ENCODE measurements at places on chromosomes 5 and 9. TPM values are rescaled to one million over a fixed set of nuclear protein-coding genes. Genes with fewer than 3 reads are reported as not detected.
A peak's percentile ranks its signal among the peaks of the same experiment; 100 is the strongest.

The SSBP2 gene
- polyA plus RNA-seq: 68.8 TPM

The PCA3 gene
- polyA plus RNA-seq: not detected

The PAEP gene
- polyA plus RNA-seq: not detected

The MCTP1 gene
- polyA plus RNA-seq: 0.02 TPM

The NIM1K gene
- 1.3 TPM for polyA plus RNA-seq

The CDH10 gene
- polyA plus RNA-seq: 0.02 TPM

The FSTL4 gene
- not detected for polyA plus RNA-seq

The SLC22A4 gene
- polyA plus RNA-seq: 18.0 TPM

The AQP3 gene
- 0.40 TPM for polyA plus RNA-seq

The TNC gene
- 648 TPM for polyA plus RNA-seq

DNA sequence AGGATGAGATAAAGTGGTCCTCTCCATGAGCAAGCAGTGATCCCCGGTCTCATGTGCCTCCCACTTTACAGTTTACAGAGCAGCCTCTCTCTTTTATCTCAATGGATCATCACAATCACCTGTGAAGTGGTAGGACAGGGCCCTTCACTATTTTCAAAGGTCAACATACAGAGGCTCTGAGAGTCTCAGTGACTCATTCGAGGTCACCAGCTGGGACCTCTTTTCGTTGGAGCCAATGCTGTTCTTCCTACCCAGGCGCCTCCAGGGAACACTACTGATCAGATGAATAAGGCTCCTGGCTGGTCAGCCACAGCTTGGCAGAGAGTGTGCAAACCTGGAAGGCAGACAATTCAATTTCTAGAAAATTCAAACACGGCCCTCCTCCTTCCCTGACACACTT lies 16.6 kb downstream of the GGTA1 start:
- DNase-seq: no peak

GRCh38 chr5:73328640-73329039 lies 119.9 kb downstream of the FOXD1 start:
- no peak for DNase-seq

- no peak for DNase-seq
These were observed 1.5 kb downstream of the RMRP start for GRCh38 chr9:35656348-35656747.

DNA sequence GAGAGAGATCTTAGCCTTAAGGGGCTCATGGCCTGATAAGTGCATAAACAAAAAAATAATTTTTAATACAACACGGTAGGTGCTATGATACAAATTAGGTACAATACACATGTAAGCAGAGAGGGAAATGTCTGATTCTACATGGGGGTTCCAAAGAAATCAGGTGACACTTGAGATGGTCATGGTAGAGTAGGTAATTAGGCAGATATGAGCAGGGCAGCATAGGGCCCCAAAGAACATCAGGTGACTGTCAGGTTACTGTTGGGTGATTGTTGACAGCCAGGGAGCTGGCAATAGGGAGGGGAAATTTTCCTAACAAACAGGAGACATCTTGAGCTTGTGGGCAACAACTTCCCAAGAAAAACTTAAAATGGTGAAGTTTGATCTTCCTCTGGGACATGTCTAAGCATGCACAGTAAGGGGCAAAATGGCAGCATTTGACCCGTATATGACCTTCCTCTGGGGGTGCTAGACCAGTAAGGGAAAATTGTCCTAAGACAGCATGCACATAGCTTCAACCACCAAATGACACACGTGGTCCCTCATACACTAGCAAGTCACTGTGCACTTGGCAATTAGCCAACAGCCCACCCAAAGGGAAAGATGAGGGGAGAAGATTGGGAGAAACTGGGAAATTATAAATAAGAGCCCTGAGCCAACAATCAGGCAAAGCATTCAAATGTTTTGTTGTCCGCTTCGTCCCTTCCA lies 37.3 kb upstream of the TENT4A start:
- DNase-seq: no peak

GRCh38 chr5:468401-468800 lies 25.4 kb downstream of the EXOC3 start:
- DNase-seq: no peak

DNA sequence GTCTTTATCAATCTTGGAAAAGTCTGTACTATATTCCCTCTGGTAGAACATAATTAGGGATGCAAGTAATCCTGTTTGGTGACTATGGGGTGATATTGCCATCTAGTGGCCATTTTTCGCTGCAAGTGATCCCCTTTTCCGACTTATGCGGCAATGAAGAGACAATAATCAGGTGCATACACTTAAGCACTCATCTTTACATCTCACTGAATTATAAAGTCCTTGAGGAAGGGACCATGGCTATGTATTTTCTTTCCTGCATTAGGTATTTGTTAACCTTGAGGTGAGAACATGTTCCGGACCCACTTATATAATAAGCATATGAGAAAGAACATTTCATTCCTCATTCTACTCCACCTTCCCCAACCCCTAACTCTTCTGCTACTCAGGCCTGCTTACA lies 19.6 kb upstream of the LIX1 start:
- DNase-seq: peak; percentile 25

- no peak for DNase-seq
These were observed 528.1 kb upstream of the KLF4 start for GRCh38 chr9:108017671-108018070.

DNA sequence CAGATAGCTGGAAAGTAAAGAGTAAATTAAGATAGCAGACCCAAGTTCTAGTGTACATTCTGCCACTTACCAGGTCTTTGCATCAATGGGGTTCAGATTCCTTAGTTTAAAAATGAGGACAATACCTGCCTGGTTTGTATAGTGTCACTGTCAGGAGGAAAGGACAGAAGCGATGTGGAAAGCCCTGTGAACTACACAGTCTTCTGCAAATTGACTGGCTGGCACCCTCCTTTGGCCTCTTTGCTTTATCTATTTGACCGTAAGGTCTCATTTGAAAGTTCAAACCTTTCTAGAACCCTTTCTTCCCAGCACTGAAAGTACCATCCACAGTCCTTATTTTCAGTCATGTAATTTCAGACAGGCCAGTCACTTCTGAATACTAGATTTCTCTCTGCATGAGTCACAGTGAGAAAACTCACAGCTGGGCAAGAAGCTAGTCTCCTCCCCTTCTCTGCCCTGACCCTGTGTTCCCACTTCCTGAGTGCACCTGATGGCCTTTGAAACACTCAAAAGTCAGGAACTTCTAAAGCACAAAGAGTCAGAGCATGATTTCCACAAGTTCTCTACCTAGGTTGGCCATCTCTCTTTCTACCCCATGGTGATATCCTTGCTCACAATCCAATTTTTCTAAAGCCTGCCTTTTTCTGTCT lies 91.3 kb upstream of the RASEF start:
- DNase-seq: no peak

DNA sequence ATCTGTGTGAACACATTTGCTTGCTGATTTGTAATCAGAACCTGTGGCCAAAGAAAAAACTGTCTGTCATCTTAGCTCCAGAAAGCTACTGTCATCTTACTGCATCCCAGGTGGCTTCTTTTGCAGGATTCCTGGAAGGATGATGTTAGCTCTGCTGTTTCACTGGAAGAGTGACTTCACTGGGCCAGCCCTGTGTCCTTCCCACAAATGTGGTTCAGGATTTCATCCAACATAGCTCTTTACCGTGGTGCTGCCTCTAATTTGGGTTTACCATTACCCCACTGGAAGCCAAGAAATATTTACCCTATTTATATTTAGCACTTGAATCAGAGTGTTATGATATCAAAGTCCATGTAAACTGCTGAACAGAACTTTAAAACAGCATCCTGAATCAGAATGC lies 501.0 kb downstream of the GADD45G start:
- DNase-seq: no peak

DNA sequence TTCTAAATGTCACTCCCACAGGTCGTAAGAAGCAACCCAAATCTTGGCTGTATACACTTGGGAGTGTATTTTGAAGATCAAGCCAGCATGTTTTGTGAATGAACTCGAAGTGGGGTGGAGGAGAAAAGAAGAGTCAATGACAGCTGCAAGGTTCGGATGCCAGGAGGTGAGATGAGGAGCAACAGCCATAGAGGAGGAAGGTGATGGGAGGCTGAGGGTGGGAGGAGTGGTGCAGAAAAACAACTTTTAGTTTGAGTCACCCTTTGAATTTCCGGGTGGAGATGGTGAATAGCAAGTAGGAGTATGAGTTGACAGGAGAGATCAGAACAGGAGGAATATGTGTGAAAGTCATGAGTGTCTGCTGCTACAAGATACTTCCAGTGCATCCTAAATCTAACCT lies 153.6 kb downstream of the DIRAS2 start:
- DNase-seq: no peak

DNA sequence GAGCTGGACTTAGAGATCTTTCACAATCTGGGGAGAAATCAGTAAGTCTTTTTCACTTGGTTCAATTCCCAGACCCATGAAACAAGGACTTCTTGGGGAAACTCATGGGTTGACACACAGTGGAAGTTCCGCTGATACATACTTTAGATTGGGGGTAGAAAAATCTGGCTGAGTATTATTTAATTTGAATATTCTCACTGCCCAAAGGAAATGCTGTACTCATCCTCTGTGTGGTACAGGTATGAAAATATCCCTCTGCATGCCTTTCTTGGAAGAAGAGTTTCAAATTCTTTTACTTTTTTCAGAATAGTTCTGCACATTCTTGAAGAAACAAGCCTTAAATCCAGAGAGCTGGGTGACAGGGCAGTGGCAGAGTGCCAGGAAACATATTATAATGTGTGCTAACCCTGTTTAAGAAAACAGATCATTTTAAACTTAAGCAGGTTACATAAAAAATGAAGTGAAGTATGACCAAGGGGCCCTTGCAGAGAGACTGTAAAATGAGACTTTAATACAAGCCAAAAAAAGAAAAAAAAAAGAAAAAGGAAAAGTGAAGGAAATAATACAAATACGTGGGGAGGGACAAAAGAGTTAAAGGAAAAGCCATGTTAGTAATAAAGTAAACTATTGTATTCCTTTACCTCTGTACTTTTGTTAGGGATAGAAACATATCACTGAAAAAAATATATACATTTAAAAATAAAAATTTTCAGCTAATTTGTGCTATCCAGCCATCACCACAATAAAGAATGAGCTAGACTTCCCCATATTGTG lies 173.4 kb upstream of the NR3C1 start:
- peak; percentile 41 for DNase-seq

- DNase-seq: no peak
These were observed at the start of gene PCDHGA8 for GRCh38 chr5:141392429-141393198. Gene PCDHGA8 (plus strand): TSS chr5:141392633. CDS start chr5:141392814, 181 bp downstream.

GRCh38 chr9:70043285-70043684 lies 363 bp upstream of the MAMDC2 start:
- no peak for DNase-seq

- DNase-seq: no peak
These were observed 2.2 kb upstream of the ADGRD2 start for GRCh38 chr9:124448019-124448418.

GRCh38 chr5:42965934-42966333 lies 74.2 kb downstream of the ANXA2R start:
- DNase-seq: no peak

DNA sequence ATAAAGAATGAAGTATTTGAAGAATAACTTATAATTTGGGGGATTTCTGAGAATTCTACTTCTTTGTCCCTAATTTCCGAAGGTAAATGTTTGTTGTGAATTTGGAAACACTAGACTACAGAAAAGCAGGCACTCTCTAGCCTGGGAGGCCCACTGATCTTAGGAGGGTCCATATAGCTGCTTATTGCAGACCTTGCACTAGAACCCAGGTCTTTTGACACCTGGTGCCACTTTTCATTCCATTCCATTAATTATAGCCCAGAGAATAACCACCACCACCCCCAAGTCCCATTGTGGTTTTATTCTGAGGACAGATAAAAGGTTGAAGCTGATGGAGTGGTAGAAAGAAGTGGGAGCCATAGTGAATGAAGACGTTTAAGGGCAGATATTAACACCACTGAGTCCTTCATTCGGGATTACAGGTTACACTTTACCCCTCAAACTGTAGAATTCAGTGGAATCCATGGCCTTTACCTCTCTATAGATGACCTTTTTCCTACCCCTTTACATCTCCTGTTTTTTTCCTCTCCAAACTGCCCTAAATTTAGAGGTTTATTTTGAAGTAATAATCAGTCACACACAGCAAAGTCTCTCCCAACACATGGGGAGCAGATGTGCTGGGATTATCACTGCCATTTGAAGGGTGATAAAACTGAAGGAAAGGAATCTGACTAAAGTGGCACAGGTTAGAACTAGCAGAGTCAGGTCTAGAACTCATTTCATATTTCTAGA lies 12.0 kb upstream of the PSMD5 start:
- DNase-seq: no peak

DNA sequence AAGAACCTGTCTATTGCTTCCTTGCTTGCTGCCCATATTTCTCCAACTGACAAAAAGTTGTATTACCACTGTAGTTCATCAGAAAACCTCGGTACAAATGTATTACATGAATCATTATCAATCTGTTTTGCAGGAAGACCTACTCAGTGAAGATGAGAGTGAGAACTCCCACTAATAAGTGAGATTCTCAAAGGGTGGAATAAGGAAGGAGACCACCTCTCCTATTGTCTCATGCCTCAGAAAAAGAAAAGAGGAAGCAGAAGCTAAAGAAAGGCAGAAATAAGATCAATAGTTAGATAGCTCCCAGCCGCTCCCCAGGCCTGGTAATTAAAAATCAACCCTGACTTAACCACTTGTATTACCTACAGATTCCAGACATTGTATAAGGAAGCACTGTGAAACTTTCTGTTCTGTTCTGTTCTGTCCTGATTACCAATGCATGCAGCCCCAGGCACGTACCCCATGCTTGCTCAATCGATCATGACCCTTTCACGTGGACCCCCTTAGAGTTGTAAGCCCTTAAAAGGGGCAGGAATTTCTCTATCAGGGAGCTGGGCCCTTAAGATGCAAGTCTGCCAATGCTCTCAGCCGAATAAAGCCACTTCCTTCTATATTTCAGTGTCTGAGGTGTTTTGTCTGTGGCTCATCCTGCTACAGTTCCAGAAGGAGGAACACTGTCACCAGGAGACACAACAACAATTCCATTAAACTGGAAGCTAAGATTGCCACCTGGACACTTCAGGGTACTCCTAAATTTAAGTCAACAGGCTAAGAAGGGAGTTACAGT lies 152.5 kb upstream of the COX7C start:
- DNase-seq: no peak

GRCh38 chr9:105064248-105065097 lies 136.5 kb upstream of the ABCA1 start:
- peak; percentile 90 for DNase-seq

DNA sequence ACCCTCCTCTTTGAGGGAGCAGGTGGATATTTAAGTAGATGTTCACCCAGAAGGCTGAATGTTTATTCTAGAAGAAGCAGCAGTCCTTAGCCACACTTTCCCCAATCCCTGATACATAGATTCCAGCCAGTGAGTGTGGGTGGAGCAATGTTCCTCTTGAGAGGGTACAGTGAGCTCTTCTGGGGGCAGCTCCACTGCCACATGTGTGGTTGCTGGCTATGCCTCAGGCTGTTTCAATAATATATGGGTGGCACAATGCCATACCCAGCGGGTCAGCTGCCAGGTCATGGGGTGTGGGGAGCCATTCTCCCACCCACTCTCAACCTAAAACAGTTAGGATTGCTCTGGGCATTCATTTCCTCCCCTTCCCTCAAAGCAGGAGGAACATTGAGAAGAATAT lies 61.6 kb upstream of the DAB2 start:
- no peak for DNase-seq

- no peak for DNase-seq
These were observed 1.0 kb downstream of the SET start for GRCh38 chr9:128689820-128690683.

All from BJ (cell line).